ENCODE measurements at places on chromosomes 2 and 18. TPM values are rescaled to one million over a fixed set of nuclear protein-coding genes. Genes with fewer than 3 reads are reported as not detected.

GRCh38 chr2:207734264-207734635 lies 22.8 kb downstream of the CCNYL1 start:
- no peak for DNase-seq

DNA sequence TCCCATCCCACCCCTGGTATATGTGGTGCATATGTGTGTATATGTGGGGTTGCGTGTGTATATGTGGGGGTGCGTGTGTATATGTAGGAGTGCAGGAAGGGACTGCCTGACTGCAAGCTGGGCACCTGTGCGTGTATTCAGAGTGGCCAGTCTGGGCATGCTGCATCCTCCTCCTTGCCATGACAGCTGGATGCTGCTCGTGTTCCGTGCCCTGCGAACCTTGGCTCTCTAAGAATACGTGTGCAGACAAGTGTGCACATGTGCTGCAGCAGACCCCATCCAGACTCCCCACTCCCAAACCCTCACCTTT lies 222.1 kb downstream of the CELF4 start:
- no peak for DNase-seq

GRCh38 chr18:6875749-6876148 lies 146.2 kb downstream of the ARHGAP28 start:
- DNase-seq, result no peak

- DNase-seq, result peak; percentile 78
Measured at GRCh38 chr2:128438586-128438985, 119.9 kb upstream of the HS6ST1 start.

GRCh38 chr18:13579874-13580273 lies 146.5 kb downstream of the FAM210A start:
- no peak for DNase-seq

DNA sequence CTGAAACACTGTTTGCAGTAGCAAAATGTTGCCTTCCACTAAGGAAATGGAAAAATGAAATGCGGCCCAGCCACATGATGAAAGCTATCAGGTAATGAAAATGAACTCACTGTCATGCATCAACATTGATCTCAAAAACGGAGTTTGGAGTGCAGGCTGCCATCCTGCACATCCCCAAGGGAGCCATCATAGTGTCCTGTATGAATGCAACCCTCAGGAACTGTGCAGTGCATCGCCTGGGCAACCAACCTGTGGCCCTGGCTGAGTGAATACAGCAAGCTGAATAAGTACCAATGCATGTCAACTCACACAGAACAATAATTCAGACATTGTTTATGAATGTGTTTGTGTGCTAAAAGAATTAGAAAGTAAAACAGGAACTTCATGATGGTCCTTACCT lies 23.1 kb upstream of the TXNDC2 start:
- DNase-seq, result no peak

DNA sequence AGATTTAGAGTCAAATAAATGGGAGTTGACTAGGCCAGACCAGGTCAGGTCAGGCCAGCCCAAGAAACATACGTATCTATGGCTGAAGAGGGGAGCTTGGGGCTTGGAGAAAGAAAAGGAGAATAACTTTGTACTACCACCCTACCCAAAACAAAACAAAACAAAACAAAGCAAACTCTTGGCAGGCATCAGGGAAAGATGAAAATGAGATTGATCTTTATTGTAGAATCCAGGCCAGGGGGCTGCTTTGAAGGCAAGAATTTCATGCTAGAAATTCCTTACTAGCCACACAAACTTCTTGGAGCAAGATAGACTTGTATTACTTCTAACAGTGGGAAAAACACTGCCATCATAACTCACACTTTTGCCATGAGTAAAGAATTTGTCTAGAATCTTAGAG lies 26.2 kb downstream of the QPCT start:
- no peak for DNase-seq

The PELI1 gene
- total RNA-seq, result 38.4 TPM

The UGT1A7 gene
- 2.4 TPM for total RNA-seq

The RNF125 gene
- total RNA-seq, result 16.3 TPM

The AMER3 gene
- not detected for total RNA-seq

The LYG1 gene
- total RNA-seq, result not detected

The SH2D6 gene
- total RNA-seq, result not detected

The SOCS6 gene
- 19.5 TPM for total RNA-seq
